Body of pancreas (tissue), 4 donors: ENCODE measurements at places on chromosomes 5 and 9. TPM values are rescaled to one million over a fixed set of nuclear protein-coding genes. Genes with fewer than 3 reads are reported as not detected.

GRCh38 chr5:6676702-6677101 is 36.5 kb upstream of the TENT4A start:
- no peak overlapping the region for H3K27ac ChIP-seq
- no peak for DNase-seq
- no peaks in the 10 kb centered on the region for H3K4me1 ChIP-seq
- H3K27me3 ChIP-seq = no peaks in the 10 kb centered on the region
- no peaks in the 10 kb centered on the region for H3K36me3 ChIP-seq
- H3K4me3 ChIP-seq = no peak overlapping the region

DNA sequence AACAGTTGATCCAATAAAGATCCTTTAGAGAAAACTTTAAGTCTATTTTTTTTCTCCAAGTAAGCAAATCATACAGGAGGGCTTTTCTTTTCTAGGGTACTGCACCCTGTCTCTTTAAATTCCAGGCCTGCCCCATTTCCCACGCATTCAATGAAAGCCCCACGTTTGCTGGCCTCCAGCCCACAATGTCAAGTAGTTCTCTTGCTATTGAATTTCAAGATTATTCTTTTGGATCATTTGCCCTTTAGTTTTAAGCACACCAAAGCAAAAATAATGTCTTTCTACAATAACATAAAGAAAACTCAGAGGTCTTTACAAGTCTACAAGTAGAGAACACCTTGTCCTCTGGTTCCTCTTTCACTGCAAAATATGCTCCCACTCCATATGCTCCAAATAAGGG is 15.6 kb downstream of the MLLT3 start:
- H3K36me3 ChIP-seq = no peaks in the 10 kb centered on the region
- DNase-seq = peak; percentile 40
- no peak overlapping the region for H3K4me3 ChIP-seq
- H3K27me3 ChIP-seq = no peaks in the 10 kb centered on the region
- peaks cover 28% of the 10 kb centered on the region for H3K4me1 ChIP-seq
- H3K27ac ChIP-seq = no peak overlapping the region

GRCh38 chr5:136192015-136192525 is 892 bp downstream of the SMIM32 start:
- no peak overlapping the region for H3K27ac ChIP-seq
- H3K27me3 ChIP-seq = no peaks in the 10 kb centered on the region
- no peak overlapping the region for H3K4me3 ChIP-seq
- no peak for DNase-seq

GRCh38 chr9:121568343-121569265 is 69.0 kb upstream of the GGTA1 start:
- H3K27ac ChIP-seq = peak overlapping the region; percentile 61
- H3K36me3 ChIP-seq = no peaks in the 10 kb centered on the region
- DNase-seq = peak; percentile 40
- H3K4me1 ChIP-seq = peaks cover 22% of the 10 kb centered on the region
- no peaks in the 10 kb centered on the region for H3K27me3 ChIP-seq

GRCh38 chr9:8652255-8652654 is 852.7 kb upstream of the DMAC1 start:
- H3K4me3 ChIP-seq = no peak overlapping the region
- H3K4me1 ChIP-seq = no peaks in the 10 kb centered on the region
- H3K27ac ChIP-seq = no peak overlapping the region
- no peak for DNase-seq

DNA sequence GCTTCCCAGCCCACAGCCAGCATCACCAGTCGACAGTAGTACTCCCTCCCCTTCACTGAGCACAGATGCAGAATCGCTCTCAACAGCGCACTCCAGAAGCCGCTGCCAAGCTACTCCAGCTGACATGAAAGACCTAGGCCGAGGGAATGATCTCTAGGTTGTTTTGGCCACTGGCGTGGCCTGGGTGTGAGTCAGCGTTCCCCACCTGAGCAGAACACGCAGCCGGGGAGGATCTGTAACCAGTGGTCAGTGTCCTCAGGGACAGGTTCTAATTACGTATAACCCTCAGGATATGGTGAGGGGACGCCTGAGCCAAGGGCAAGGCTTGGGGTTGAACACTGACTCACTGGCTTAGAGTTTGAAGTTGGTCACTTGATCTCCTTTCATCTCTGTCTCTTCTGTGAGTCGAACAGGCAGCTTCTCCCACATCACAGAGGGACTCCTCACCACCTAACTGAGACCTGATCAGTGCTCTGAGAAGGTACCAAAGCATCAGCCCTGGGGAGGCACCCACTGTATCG is 76.9 kb upstream of the IL17B start:
- no peaks in the 10 kb centered on the region for H3K27me3 ChIP-seq
- peaks cover 35% of the 10 kb centered on the region for H3K4me1 ChIP-seq

GRCh38 chr5:9924614-9925013 is 294.5 kb upstream of the TAS2R1 start:
- H3K4me3 ChIP-seq = no peak overlapping the region
- DNase-seq = no peak
- no peaks in the 10 kb centered on the region for H3K36me3 ChIP-seq
- no peak overlapping the region for H3K27ac ChIP-seq

FOXD1 gene
- total RNA-seq = not detected

IFNK gene
- not detected for total RNA-seq

PPP1R26 gene
- total RNA-seq = 17.8 TPM

GKAP1 gene
- total RNA-seq = 8.2 TPM

PPP2R2B gene
- total RNA-seq = not detected

PCDHA2 gene
- 0.26 TPM for total RNA-seq

C5orf52 gene
- total RNA-seq = not detected

KLF9 gene
- total RNA-seq = 63.6 TPM
